Stimulated activated CD8-positive, alpha-beta memory T cell treated with anti-CD3 and anti-CD28 coated beads, Interleukin-4, amount 100 ng/mL, for 4 hours (primary cell): ENCODE measurements at places on chromosomes 1 and 21.

- no peak for DNase-seq
Observed at GRCh38 chr21:31282095-31282709, 61.9 kb downstream of the TIAM1 start.

DNA sequence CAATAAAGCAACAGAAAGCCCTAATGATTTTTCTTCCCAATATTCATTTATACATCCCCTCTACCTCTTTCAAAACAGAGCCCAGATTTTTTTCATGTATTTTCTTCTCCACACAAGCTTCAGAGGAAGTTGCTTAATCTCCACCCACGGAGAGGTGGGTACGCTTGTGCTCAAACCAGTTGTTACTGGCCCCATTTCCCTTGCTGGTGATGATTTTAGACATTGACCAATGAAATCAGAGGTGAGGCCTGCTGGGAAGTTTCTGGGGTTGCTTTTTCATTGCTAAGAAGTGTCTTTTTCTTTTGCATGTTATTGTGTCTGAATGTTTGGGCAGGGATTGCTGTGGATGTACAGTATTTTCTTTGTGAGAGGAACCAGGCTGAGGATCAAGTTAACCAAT lies 448.1 kb upstream of the B3GALT2 start:
- no peak for DNase-seq

DNA sequence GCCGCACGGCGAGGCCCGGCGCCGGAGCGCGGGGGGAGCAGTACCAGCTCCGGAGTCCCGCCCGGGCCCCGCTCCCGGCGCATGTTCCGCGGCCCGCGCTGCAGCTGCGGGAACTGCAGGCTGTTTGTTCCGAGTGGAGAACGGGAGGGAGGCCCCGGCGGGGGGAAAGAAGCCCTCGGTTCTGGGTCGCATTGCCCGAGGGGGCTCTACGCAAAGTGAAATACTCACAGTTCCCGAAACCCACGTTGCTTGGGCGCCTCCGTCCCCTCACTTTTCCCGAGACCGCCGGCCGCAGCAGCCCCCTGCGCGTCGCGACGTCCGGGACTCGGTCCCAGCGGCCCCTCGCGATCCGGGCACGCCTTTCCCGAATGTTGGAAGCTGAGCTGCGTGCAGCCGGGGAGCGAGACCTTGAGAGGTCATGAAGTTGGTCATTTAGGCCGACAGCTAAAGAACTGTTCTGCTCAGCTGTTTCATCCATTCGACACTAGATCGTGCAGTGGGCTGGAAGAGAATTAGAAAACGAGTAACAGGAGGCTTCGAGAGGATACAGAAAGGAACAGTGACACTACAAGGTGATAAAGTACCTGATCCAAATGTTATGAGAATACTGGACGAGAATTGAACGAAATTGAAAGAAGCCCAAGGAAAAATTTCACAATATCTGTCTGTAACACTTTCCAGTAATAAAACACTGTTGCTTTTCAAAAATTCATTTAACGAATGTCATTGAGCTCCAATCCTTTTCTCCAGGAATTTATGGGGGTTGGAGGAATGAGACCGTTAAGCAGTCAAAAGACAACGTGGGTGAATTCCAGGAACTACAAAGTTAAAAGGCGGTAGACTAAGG lies 657 bp upstream of the LIN9 start:
- no peak for DNase-seq

GRCh38 chr1:106962591-106962990 lies 93.9 kb upstream of the PRMT6 start:
- DNase-seq = no peak

- DNase-seq = no peak
Observed at GRCh38 chr1:245288796-245289195, 134.0 kb downstream of the KIF26B start.
